Occipital lobe (tissue), 3 donors: ENCODE measurements at places on chromosomes 7 and 10. TPM values are rescaled to one million over a fixed set of nuclear protein-coding genes. Genes with fewer than 3 reads are reported as not detected.

DNA sequence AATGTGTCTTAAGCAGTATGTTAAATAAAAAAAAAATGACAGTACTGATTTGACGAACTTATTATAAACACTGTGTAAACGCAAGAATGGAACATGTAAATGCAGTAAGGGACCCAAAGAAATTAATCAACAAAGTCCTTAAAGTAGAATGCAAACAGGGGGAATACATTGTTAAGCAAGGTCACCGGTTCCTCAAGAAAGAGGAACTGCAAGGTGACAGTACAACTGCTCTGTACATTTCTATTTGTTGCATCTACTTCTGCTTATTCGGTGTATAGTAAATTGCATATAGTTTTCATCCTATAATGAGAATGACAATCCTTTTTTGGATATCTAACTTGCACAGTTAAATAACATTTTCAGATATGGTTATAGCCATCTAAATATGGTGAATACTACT, 387.0 kb upstream of the SEMA3D start:
- no peak for DNase-seq

DNA sequence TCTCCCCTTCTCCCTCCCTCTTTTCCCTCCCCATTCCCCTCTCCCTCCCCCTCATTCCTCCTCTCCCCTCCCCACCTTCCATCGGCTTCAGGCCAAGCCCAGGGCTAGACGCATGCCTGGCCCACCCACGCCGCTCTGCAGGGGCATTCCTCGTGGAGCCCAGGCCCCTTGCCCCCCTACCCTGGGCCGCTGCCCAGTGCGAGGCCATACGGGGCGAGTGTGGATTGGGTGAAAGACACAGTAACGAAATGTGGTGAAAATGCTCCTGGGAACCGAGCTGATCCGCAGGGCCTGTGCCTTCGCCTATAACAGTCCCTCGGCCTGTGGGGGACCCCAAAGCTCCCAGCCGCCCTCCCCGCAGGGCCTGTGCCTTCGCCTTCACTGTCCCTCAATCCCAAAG, 28.3 kb downstream of the ADGRA1 start:
- DNase-seq = no peak

DNA sequence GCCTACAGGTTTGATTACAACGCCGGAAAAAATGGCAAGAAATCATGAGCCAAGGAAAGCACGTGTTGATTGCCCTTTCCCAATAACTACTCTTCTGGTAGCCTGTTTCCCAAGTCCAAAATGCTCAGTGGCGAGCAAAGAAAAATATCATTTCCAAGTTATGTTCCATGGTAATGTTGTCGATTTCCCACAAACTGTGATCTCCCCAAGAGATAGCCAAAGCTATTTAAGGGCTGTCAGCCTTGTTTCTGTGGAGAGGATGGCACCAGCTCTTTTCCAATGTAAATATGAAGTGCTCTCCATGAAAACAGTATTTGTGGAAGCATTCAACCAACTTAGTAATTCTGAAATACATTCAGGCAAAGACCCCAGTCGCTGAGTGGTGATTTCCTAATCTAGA, 232.5 kb upstream of the AOAH start:
- DNase-seq = no peak

EGR2 gene
- 1.6 TPM for total RNA-seq

DNA sequence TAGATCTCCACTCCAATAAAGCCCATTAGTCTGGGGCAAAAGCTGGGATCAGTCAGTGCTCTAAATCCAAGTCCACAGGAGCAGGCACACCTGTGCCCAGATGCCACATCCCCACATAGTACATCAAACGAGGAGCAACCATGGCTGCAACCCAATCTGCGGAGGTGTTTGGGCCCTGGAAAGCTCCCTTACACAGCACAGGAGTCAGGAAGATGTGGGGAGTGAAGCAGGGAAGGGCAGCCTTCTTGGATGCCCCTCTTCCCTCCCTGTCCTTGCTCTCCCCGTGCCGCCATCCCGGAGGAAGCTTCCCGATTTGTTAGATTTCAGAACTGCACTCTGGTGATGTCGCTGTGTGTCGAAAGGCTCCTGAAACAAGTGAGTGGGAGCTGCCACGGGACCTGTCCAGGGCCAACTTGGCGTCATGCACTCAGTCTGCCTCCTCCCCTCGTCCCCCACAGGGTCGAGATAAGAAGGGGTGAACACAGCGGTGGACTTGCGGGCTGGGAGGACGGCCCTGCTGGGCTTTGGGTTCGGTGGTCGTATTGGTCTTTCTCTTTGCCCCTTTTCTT, 230.6 kb upstream of the GRB10 start:
- DNase-seq = no peak

- no peak for DNase-seq
Observed at GRCh38 chr7:20508109-20508508, 107.4 kb upstream of the ABCB5 start.

- DNase-seq = no peak
Observed at GRCh38 chr10:113912582-113912981, 58.1 kb downstream of the NHLRC2 start.

- DNase-seq = no peak
Observed at GRCh38 chr7:42096681-42097561, 140.1 kb downstream of the GLI3 start.

DNA sequence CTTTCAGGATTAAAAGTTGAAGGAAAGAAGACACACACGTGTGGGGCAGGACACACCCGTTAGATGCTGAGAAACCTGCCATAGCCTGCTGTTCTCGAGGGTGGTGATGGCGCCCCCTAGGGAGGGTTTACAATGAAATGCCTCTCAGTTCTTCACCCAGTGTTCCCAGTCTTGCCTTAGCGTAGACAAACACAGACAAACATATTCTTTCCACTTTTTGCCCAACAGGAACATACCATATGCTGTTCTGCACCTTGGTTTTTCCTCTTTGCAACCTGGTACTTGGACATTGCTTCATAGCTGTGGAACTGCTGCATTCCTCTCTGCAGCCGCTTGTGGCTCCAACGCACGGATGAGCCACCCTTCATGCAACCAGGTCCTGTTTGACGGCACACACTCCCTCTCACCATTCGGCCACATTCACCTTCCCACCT, 23.3 kb upstream of the HSPA12A start:
- DNase-seq = no peak

DNA sequence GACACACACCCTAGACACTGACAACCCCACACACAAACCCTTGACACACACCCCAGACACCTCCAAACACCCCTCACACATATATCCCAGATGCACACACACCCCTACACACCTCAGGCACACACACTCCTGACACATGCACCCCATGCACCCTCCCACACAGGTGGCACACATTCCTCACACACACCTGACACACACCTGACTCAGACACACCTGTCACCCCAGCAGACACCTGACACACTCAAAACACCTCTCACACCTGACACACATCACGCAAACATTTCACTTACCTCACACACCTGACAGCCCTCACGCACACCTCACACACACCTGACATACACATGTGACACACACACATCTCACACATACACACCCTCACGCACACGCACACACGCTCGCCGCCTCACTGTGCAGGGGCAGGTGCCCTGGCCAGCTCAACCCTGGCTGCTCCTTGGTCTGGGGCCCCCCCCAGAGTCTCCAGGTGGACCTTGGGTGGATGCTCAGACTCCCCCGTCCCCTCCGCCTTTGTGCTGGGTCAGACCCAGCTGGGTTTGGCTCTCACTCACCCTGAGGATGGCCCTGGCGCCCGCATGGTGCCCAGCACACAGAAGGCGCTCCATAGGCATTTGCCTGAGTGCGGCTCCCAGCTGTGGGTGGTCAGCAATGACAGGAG, 3.1 kb upstream of the CALY start:
- no peak for DNase-seq

DNA sequence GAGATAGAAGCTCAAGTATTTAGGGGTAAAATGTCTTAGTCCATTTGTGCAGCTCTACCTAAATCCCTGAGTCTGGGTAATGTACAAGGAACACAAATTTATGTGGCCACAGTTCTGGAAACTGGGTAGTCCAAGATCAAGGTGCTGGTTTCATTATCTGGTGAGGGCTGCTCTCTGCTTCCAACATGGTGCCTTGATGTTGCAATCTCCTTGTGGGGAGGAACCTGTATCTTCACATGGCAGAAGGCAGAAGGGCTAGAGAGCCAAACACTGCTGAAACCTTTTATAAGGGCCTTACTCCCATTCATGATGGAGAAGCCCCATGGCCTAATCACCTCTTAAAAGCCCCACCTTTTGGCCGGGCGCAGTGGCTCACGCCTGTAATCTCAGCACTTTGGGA, 8.7 kb upstream of the BAZ1B start:
- DNase-seq = no peak
